Naive thymus-derived CD4-positive, alpha-beta T cell (primary cell): ENCODE measurements at places on chromosomes 4 and X.
A peak's percentile ranks its signal among the peaks of the same experiment; 100 is the strongest.

DNA sequence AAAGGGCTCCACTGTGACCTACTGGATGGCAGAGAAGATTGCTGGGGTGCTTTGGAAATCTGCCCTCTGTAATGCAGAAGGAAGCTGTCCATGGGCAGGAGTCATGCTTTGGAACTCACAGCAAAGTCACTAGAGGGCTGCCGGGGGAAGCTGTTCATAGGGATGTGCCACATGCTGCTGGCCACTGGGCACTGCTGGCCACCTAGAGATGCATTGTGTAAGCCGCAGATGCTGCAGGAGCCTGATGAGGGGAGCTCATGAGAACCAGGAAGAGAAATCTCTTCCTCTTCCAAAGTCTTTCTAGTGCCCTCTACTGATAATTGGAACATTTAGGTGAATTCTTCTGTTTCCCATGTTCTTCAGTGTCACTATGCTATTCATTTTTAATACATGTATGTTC lies 31.2 kb upstream of the UXT start:
- no peak for DNase-seq

- no peak for DNase-seq
Observed at GRCh38 chr4:15612136-15612535, 43.0 kb downstream of the FBXL5 start.

DNA sequence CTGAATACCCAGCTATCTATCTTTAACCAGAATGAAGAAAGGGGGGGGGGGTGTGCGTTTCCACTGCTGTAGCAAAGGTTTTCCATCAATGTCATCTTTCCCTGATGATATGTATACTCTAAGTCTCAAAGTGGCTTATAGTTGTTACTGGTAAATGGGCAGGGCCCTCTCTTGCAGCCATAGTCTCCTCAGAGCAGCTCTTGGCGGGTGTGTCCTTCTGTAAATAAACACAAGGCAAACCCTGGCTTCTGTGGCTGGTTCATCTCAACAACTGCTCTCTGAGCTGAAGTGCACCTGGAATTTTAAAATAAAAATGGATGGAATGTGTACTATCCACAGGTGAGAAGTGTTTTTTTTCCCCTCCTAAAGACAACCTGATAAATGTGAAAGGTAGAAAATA lies 57.5 kb upstream of the SCML1 start:
- DNase-seq: no peak

DNA sequence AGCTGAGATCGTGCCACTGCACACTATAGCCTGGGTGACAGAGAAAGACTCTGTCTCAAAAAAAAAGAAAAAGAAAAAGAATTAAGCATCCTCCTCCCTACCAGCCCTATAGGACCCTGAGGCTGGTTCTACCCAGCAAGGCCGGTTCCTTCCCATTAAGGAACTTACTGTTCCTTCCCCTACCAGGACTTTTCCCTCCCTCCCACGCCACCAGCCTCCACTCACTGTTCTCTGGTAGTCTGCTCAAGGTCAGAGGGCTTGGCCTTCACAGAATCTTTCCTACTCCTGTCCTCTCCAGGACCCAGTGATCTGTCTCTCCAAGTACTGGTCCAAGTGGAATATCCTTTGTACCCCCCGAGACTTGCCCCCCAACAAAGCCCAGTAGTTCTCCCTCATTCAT lies 1.4 kb downstream of the GRIPAP1 start:
- DNase-seq: no peak

DNA sequence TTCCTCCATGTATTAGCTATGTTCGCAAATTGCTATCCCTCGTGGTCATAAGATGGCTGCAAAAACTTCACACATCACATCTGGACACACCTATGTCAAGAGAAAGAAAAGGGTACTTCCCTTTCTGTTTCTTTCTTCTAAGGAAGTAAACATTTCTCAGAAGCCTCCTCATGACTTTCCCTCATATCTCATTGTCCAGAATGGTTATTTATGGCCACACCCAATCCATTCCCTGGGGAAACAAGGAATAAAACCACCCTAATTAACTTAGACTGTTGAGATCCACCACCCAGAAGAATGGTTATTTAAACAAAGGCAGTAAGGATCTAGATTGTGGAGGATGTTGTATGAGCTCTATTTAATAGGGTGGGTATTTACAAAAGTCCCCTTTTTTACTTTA lies 160.8 kb upstream of the LNX1 start:
- DNase-seq: no peak

DNA sequence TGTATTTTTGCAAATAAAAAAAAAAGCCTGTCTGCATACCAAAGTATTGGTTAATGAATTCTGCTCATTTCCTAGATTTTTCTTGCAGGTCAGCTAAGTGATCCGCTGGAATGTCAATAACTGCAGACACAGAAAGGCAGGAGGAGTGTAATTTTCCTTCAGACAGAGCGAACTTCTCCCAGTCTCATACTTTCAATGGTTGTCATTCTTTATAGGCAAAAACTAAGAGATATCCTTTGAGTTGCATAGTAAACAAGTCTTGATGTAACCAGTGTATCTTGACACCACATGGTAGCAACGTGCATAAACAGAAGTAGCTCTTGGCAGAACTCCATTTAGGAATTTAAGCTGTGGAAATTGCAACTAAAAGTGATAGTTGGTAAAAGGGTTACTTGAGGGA lies 8.2 kb downstream of the CAPN6 start:
- DNase-seq: no peak

DNA sequence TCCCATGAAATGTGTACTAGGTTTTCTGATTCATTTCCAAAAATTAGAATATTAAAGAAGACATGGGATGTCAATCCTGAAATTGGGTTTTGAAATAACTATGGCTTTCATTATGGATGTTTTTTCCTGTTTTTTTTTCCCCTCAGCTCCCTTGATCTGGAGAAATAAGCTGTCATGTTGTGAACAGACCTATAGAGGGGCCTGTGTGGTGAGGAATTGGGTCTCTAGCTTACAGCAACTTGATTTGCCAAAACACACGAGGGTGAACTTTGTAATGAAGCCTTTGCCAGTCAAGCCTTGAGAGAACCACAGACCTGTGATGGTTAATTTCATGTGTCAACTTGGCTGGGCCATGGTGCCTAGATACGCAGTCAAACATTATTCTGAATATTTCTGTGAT lies 2413.6 kb downstream of the PCDH7 start:
- DNase-seq: no peak

- no peak for DNase-seq
Observed at GRCh38 chrX:10569946-10570345, 50.4 kb downstream of the MID1 start.

- DNase-seq: no peak
Observed at GRCh38 chrX:78024349-78025059, 55.1 kb upstream of the PGAM4 start.

- DNase-seq: no peak
Observed at GRCh38 chr4:158964114-158964727, 138.7 kb upstream of the RAPGEF2 start.

DNA sequence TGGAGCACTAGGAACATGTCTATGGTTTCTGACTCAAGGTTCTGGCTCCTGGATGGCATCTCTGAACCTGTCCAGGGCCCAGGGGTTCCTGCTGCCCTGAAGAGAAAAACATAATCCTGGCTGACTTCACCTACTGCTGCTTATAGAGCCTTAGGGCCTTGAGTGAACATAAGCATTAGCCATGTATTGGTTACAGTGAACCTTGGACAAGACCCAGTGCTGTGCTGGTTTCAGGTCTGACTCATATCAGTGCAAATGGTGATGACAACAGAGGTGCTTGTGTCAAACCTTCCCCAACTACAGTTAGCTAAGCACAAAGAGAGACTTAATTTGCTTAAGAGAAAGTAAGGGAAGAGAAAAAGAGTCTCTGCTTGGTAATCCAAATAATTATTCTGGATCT lies 1047.2 kb downstream of the GLUD2 start:
- DNase-seq: no peak

- DNase-seq: no peak
Observed at GRCh38 chr4:22688236-22688635, 4.5 kb upstream of the GBA3 start.

GRCh38 chrX:13816643-13817627 lies at the start of gene GPM6B:
Gene GPM6B, minus strand, starts transcription at chrX:13817093. Its CDS starts 189 bp downstream, at chrX:13816904.
- DNase-seq: no peak

DNA sequence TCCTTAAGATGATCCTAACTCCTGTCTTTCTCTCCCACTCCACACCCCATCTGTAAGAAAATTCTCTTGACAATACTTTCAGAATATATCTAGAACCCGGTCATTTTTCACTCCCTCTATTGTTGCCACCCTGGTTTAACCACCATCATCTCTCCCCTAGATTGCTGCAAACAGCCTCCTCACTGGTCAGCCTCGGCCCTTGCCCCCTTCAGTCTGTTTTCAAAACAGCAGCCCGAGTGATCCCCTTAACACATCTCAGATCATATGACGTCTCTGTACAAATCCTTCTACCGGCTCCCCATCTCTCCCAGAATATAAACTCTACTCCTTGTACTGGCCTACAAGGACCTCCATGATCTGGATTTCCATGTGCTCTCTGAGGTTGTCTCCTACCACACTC lies 35.2 kb upstream of the F9 start:
- DNase-seq: no peak

DNA sequence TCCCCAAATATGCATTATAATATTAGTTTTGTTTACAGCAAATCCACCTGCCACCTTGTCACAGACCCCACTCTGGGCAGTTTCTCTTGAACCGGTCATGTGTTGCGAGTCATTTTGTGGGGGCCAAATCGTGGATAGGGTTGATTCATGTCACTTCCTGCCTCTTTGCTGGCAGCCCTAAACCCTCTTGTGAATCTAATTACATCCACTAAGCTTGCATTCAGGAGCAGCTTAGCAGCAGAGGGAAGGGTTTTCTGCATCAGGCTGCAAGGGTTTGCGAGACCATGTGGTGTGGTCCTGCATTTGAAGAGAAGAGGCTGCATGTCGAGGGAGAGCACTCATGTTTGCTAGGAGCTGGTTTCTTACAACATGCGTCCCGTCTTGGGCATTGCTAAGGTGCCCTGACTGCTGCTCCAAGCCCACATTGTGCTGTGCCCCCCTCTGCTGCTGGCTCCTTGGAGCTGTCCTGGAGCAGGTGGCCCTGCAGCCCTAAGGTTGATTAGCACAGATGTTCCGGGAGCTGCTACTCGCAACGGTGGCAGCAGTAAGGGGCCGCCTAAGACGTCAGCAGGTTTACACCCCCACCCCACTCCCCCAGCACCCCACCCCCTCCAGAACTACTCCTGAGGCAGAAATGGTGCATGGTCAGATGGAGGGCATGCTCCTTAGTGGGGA lies 88.9 kb upstream of the CLDN34 start:
- DNase-seq: no peak

GRCh38 chr4:121668368-121669162 lies 28.2 kb downstream of the ANXA5 start:
- DNase-seq: no peak

DNA sequence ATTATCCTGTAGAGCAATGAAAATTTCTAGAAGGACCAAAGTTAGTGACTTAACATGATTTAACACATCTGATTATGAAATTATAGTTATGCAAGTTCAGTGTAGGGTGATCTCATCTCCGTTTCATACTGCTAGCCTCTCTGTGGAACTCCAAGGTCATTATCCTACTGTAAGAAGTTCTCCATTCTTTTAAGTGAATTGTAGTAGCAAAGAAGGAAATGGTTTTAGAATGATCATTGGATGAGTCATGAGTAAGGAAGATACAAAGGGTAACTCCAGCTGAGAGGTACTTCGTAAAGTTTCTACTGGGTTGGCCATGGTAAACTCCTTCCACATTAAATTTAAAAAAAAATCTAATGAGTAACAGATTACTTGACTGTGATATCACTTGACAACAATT lies 215.0 kb upstream of the GIMD1 start:
- no peak for DNase-seq

- DNase-seq: no peak
Observed at GRCh38 chr4:79852305-79852730, 220.7 kb downstream of the ANTXR2 start.

- no peak for DNase-seq
Observed at GRCh38 chrX:14051416-14051815, 21.7 kb upstream of the GEMIN8 start.

DNA sequence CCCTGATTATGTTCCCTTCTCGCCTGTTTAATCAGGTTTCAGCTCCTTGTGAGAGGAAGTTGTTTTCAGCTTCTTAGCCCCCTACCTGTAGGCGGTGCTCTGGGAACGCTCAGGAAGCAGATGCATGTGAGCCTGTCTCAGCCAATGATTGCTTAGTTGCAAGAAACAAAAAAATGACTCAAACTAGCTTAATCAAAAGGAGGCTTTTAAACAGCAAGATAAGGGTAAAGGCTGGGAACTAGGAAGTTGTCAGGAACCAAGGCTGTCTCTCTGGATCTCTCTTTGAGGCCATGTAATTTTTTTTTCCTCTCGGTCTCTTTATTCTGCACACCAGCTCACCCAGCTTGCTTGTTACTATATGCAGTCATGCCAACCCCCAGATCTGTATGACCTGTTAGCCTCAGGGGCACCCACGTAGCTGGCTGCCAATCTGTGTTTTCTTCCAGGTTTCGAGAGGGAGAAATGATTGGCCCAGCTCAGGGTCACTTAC lies 109.1 kb downstream of the PTTG2 start:
- DNase-seq: peak; percentile 53

GRCh38 chr4:119656342-119656741 lies 27.7 kb upstream of the PDE5A start:
- DNase-seq: no peak

DNA sequence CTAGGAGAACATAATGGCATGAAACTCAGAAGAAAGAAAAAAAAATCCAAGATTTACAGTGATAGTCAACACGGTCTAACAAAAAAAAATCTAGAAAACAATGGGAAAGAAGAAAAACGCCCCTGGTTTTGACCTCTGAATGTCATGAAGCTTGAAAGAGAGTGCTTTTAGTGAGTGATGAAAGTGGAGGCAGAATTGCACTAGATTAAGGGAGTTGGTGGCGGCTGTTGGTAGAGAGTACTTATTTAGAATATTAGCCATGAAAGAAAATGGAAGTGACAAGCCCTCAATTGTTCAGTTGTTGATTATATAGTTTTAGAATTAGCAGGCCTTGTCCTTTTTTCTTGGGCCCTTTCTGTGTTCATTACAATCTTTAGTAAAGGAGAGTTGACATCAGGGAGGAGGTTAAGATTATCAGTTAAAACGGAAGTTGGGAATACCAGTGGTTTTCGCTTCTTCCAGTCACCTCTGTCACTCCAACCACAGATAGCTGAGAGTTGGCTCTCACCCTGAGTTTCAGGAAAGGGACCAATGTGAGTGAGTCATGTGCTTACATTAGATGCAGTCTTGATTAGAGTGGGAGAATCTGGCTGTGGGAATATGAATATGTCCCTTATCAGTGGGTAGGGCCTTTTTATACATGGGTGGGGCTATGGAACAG lies 29.7 kb downstream of the EREG start:
- DNase-seq: no peak

DNA sequence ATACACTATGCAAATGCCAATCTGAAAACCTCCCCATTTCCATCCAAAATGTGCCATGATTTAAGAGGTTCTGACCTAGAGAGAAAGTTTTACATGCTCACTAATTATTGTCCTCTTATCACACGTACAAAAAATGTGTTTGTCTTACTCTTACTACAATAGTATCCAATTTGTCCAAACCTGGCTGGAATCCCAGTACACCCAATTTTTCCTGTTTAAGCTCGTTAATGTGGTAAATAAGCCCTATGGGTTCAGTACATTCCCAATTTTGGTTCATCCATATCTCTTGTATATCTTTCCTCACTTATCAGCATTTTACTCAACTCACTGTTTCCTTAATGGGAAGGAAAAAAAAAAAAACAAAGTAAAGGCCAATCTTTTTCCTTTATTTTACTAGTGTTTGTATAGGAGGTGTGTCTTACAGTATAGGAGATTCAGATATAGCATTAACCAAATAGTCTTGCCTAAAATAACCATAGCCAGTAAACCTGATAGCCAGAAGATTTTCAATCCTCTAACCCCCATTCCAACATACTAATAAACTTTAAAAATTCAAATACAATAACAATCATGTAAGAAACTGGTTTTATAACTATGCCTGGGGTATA lies 109.8 kb downstream of the PARM1 start:
- DNase-seq: no peak

GRCh38 chr4:151439320-151439719 lies 30.3 kb downstream of the FHIP1A start:
- DNase-seq: no peak
